Tibial nerve (tissue), 4 donors: ENCODE measurements at places on chromosomes 6 and 20.
A peak's percentile ranks its signal among the peaks of the same experiment; 100 is the strongest.

- DNase-seq = no peak
These were observed 31.3 kb downstream of the GPRC6A start for GRCh38 chr6:116797585-116797984.

DNA sequence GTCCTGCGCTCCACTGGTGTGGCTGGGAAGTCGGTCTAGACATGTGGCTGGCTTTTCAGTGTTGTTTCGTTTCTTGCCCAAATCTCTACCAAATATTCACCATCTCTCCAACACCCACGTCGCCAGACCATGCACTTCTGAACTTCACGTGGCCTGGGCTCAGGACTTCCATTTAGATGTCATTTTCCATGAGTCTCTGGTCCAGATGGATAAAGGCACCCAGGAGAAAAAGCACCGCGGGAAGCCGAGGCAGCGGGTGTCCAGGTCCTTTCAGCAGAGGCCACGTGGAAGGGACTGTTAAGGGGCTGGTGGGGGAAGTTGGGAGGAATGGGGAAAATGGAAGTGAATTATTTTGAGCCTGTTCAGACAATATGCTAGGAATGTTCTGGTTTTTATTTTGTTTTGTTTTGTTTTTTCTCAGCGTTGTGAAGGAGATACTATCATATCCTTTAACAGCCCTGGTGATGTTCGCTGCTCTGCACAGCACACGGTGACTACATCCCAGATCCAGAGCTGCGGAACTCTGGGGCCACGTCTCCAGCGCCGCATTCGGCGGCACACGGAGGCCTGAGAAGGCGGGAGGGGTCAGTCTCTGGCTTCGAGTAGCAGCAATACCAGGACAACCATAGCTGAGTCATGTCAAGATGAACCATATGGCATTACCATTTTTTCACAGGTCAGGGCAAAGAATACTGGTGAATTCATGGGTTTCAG is 230.3 kb downstream of the THBS2 start:
- no peak for DNase-seq

- DNase-seq = no peak
These were observed 82.6 kb downstream of the RIPOR3 start for GRCh38 chr20:50608750-50609104.

GRCh38 chr6:17091122-17091521 is 10.7 kb upstream of the STMND1 start:
- DNase-seq = no peak

GRCh38 chr6:144378437-144378836 is 93.3 kb downstream of the UTRN start:
- DNase-seq = no peak

- DNase-seq = no peak
These were observed 411.2 kb upstream of the PLCB4 start for GRCh38 chr20:8657664-8658063.

- no peak for DNase-seq
These were observed 55.0 kb upstream of the EXOC2 start for GRCh38 chr6:747921-748320.

- DNase-seq = no peak
These were observed 447.3 kb upstream of the GJE1 start for GRCh38 chr6:141685416-141685815.

- no peak for DNase-seq
These were observed 616 bp downstream of the CHMP4B start for GRCh38 chr20:33811776-33812151.

GRCh38 chr6:38673397-38674165 is 29.4 kb downstream of the GLO1 start:
- no peak for DNase-seq

GRCh38 chr20:19673575-19673974 is 84.5 kb upstream of the RIN2 start:
- DNase-seq = no peak

GRCh38 chr6:62982951-62983350 is 228.3 kb upstream of the FKBP1C start:
- no peak for DNase-seq

DNA sequence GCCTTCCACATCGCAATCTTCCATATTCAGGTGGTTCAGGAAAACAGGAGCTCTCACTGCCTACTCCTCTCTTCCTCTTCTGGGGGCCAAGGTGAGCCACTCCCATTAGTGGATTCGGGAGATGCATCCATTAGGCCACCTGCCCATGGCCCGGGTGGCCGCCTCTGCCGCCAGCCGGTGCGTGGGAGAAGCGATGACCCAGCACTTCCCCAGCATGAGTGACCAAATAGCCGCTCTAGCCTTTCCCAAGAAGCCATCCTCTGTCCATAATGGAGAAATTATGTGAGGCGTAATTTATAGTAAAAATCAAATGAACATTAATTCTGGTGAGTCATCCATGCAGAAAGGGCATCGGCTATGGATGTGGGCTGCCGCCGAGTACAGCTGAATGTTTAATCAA is 39.4 kb downstream of the GNAS-AS1 start:
- no peak for DNase-seq

GRCh38 chr6:15444881-15445280 is 199.0 kb downstream of the JARID2 start:
- no peak for DNase-seq

DNA sequence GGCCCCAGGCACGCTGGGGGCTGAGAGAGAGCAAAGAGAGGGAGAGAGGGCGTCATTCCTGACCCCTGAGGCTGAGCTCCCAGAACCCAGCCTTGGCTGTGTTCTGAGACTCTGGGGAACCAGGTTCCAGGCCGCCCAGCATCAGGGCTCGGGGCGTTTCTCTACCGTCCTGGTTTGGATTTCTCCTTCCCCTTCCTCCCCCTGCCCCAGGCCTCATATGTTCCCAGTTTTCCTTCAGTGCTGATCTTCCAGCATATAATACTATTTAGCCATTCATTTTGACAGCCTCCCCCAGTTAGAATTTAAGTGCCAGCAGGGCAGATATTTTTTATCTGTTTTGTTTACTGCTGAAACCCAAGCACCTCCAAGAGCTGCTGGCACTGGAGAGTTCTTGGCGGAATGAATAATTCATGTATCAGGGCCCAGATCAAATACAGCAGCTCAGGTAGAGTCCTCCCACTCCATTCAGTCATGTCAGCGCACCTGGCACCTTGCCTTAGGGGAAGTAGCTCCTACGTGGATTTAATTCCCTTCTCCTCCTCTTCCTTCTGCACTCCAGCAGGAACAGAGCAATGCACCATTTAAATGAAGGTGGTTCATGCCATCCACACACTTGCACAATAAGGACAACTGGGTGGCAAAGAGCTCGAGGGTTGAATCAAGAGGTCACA is 23.4 kb upstream of the FRMD1 start:
- no peak for DNase-seq

GRCh38 chr6:113450061-113450465 is 407.1 kb upstream of the MARCKS start:
- DNase-seq = no peak

DNA sequence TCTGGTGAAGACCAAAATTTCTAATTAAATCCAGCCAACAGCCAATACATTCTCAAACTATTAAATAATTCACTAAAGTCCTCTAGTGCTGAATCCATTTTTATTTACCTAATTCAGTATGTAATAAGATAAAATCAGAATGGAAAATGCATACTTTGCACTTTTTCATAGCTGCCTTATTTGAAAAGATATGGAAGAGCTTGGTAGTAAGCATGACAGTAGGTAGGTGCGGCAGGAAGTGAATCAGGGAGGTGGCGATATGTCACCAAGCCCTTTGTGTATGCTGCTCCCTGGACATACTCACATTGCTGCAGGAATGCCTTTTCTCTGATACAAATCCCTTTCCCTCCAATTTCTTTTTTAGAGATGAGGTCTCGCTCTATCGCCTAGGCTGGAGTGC is 10.2 kb upstream of the TGM3 start:
- no peak for DNase-seq

DNA sequence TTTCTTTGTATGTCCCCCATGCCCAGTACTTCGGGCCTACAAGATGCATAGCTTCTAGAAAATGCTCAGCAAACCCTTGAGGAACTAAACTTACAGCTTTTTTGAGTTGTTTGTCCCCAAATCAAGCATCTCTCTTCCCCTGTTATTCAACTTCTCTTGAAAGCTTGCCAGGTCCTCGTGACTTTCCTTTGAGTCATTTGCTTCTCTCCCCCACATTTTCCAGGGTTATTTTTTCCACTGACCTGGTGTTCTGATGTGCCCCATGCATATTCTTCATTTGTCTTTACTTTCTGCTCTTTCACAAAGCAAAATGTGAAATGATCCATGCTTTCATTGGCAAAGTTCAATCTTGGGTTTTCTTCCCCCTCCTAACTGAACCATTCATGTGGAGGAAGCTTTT is 204.8 kb downstream of the TFAP2A start:
- DNase-seq = peak; percentile 45

DNA sequence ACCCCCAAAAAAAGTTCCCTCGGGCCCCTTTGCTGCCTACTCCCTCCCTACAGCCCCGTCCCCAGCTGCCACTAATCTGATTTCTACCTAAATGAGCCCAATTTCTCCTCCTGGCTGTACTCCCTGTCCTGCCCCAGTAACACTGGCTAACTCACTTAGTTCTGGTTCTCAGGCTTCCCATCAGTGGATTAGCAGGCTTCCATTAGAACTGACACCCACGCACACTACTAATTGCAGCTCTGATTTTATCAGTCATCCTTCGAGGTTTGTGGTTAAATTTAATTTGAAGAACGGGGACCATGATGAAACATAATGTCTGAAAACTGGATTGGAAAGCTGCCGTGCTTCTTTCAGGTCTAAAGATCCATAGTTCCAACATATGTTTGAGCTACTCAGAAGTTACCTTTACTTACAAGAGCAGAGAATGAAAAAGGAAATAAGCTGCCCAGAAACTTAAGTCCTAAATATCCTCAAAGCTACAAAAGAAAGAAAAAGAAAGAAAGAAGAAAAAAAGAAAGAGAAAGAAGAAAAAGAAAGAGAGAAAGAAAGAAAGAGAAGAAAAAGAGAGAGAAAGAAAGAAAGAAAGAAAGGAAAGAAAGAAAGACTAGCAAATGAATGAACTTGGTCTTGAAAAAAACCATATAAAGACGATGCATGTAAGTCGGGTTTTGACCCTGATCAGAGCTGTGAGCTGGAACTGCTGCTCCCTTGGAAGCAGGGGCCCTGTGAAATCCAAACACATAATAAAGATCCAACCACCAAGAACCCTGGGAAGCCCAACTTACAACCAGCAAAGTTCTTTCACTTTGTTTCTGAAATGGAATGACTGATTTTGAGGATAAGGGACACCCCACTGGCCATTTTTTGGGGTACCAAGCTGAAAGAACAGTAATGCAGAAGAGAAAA is 51.7 kb downstream of the CNKSR3 start:
- DNase-seq = no peak

DNA sequence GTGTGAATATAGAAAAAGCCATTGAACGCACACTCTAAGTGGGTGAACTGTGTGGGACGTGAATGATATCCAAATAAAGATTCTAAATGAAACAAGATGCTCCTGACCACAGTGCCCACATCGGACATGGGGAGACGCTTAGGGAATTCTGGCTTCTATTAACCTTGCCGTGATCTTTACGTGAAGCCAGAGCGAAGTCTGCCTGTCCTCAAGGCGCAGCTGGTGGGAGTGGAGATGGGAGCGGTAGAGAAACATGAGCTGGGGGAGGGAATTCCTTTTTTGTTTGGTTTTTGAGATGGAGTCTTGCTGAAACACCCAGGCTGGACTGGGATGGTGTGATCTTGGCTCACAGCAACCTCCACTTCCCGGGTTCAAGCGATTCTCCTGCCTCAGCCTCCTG is 46.0 kb downstream of the VSTM2L start:
- no peak for DNase-seq

- DNase-seq = no peak
These were observed 4.5 kb upstream of the RAB44 start for GRCh38 chr6:36692861-36693702.

GRCh38 chr20:11227602-11228001 is 553.8 kb upstream of the JAG1 start:
- DNase-seq = no peak

GRCh38 chr20:50920997-50921396 is 10.2 kb downstream of the ADNP start:
- DNase-seq = no peak
